ENCODE measurements at places on chromosomes 4 and X.
A peak's percentile ranks its signal among the peaks of the same experiment; 100 is the strongest.

- DNase-seq: no peak
These were observed 75.6 kb downstream of the CCNG2 start for GRCh38 chr4:77232653-77233052.

- DNase-seq: no peak
These were observed 289.0 kb downstream of the STIM2 start for GRCh38 chr4:27149541-27150212.

DNA sequence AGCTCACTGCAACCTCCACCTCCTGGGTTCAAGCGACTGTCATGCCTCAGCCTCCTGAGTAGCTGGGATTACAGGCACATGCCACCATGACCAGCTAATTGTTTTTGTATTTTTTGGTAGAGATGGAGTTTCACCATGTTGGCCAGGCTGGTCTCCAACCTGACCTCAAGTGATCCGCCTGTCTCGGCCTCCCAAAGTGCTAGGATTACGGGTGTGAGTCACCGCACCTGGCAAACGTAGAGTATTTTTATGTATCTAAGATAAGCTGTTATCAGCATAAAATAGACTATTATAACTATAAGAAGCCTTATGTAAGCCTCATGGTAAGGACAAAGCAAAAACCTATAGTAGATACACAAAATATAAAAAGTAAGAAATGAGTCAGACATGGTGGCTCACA, 304.1 kb downstream of the CHIC1 start:
- DNase-seq: no peak

- no peak for DNase-seq
These were observed 17.9 kb downstream of the ATP8A1 start for GRCh38 chr4:42638993-42639392.

DNA sequence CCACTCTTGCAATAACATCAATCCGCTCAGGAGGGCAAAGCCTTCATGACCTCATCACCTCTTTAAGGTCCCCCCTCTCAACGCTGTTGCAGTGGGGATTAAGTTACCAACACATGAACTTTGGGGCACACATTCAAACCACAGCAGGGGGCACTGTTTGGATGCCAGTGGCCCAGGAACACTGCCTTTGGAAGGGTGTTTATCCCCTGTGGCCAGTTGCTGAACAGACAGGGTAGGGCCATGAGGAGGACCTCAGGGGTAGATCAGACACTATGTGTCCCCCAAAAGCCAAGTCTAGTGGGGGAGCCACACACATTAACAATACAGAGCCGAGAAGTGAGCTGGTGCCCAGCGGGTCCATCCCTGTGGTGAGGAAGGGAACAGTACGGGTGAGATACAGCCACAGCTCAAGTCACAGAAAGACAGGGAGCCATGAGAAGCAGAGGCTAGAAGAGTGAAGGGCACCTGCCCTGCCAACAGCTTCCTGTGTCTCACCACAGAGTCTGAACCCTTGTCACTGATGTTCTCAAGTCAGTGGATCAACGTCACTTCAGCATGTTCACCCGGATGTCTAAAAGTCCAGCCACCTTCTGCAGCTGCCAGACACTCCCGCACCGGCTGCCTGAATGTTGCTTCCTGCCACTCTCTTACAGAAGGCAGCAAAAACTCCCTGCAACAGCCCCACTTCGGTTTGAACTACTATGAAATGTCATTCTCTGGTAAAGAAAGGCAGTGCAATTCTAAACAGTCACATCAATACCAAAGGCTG, 19.9 kb upstream of the MXD4 start:
- DNase-seq: no peak

- no peak for DNase-seq
These were observed 31.6 kb downstream of the TIGD2 start for GRCh38 chr4:89142691-89143669.

DNA sequence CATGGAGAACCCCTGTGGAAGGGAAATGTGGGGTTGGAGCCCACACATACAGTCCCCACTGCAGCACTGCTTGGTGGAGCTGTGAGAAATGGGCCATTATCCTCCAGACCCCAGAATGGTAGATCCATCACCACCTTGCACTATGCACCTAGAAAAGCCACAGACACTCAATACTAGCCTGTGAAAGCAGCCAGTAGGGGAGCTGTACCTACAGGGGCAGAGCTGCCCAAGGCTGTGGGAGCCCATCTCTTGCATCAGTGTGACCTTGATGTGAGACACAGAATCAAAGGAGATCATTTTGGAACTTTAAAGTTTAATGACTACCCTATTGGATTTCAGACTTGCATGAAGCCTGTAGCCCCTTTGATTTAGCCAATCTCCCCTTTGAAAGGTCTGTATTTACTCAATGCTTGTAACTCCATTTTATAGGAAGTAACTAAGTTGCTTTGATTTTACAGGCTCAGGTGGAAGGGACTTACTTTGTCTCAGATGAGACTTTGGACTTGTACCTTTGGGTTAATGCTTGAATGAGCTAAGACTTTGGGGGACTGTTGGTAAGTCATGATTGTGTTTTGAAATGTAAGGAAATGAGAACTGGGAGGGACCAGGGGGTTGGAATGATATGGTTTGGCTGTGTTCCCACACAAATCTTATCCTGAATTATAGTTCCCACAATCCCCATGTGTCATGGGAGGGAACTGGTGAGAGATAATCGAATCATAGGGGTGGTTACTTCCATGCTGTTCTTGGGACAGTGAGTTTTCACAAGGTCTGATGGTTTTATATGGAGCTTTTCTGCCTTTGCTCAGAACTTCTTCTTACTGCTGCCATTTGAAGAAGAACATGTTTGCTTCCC, 352.6 kb downstream of the INPP4B start:
- no peak for DNase-seq

DNA sequence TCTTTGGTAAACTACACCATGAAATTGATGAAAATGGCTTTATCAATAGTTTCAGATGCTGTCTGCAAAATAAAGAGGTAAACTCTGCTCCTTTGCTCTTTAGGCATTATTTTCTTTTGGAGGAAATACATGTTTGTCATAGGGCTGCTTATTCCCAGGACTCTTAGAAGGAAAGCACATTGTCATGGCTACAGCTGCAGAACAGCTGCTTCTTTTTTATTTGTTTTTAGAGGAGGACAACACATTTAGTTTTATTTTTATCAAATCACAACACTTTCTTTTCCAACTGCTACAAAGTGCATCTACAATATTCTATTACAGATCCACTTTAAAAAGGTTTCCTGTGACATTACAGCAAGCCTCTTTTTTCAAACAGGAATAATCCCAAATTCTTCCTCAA, 12.7 kb upstream of the HPF1 start:
- no peak for DNase-seq

DNA sequence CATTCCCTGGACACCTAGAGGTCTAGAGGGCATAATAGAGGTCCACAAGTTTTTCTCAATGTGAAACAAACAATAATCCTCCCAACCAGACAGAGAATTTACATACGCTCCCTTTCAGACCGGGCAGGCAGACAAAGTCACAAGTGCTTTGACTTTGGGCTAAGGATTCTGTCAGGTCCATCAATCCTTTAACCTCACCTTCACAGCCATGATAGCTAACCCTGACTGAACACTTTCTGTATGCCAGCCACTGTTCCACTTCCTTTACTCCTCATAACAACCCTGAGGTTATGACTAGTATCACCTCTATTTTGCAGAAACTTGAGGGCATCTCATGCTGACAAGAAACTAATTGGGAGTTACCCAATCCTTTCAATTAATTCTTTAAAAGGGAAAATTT, 118.8 kb upstream of the AFF2 start:
- DNase-seq: no peak

GRCh38 chr4:67869580-67870190, 14.1 kb downstream of the TMPRSS11D start:
- DNase-seq: no peak

DNA sequence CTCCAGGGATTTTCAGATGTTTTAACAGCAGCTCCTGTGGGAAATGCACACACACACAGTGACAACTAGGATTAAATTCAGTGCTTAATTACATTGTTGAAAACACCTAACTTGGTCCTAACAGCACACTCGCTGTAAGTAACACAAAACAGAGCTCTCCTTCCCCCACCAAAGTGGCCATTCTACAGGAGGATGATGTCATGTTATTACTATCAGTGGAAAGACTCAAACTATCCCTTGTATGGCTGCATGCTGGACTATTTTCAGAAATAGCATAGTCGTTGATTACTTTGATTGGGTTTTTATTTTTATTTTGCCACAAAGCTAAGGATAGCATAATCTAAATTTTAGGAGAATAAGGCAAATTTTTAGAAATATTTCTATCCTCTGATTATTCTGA, 406.3 kb downstream of the SPRY1 start:
- DNase-seq: no peak

DNA sequence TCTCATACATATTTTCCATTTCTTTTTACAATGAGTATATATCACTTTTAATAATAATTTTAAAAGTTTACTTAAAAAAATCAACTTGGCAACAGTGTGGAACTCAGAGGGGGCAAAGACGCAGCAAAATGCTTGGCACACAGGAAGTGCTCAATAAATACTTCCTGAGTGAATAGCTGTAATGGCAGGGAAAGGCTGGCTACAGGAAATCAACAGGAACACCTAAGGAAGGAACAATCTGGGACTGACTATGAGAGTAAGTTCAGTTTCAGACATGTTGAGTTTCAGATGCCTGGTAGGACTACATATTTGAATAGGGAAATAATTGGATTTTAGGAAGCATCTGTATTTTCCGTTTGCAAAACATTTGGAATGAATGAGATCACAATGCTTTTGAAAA, 137.6 kb downstream of the SCLT1 start:
- no peak for DNase-seq

- peak; percentile 32 for DNase-seq
These were observed 107.4 kb upstream of the STOX2 start for GRCh38 chr4:183797445-183798300.

GRCh38 chr4:124333466-124333865, 379.1 kb downstream of the ANKRD50 start:
- DNase-seq: no peak

GRCh38 chr4:176360446-176360845, 40.7 kb downstream of the SPCS3 start:
- no peak for DNase-seq

- DNase-seq: no peak
These were observed 34.4 kb upstream of the SLC25A4 start for GRCh38 chr4:185108669-185109068.

- no peak for DNase-seq
These were observed 107.6 kb downstream of the ATXN3L start for GRCh38 chrX:13212191-13212651.

GRCh38 chr4:76709772-76710090, 188.2 kb downstream of the SOWAHB start:
- no peak for DNase-seq

- no peak for DNase-seq
These were observed 19.8 kb downstream of the NSG1 start for GRCh38 chr4:4406455-4407298.

DNA sequence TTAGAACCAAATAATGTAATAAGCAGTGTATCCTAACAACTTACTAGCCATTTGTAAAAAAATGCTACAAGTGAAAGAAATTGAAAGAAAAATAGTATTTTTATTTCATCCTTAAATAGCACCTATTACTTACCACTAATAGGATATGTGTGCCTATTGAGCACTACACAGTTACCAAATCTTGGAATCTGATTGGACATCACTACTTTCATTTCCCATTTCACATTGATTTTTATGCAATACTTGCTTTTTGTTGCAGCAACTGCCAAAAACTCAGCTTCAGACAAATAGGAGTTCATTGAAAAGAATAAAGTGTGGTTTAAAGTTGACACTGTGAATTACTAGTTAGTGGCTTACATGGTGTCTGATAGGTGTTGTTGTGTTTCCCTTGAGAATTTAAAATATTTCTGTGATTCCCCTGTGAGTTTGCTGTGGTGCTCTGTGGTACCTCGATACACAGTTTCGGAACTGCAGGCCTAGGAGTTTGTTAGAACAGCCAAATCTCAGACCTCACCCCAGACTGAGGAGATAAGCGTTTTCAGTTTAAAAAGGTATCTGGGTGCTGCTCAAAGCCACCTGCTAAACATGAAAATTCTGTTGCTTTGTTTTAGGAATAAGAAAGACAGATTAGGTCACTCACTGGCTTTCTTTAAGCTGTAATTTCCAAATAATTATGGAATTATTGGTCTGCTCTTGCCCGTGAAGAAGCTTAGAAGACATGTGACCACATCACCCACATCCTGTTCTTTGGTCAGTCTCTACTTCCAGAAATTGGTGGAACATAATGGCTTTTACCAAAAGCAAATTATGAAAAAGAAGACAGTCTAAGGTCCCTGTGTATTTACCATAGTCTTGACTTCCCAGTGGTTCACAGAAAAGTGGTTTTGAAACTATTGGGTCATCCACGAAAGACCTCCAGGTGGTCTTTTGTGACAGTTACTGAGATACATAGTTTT, 97.8 kb downstream of the SYTL5 start:
- no peak for DNase-seq

GRCh38 chr4:170157670-170158069, 67.9 kb upstream of the AADAT start:
- DNase-seq: no peak

All from spinal cord (tissue), 10 donors.